Stimulated activated CD8-positive, alpha-beta memory T cell treated with anti-CD3 and anti-CD28 coated beads, Interleukin-2, amount 100 ng/mL, for 48 hours (primary cell): ENCODE measurements at places on chromosomes 11 and 22.

DNA sequence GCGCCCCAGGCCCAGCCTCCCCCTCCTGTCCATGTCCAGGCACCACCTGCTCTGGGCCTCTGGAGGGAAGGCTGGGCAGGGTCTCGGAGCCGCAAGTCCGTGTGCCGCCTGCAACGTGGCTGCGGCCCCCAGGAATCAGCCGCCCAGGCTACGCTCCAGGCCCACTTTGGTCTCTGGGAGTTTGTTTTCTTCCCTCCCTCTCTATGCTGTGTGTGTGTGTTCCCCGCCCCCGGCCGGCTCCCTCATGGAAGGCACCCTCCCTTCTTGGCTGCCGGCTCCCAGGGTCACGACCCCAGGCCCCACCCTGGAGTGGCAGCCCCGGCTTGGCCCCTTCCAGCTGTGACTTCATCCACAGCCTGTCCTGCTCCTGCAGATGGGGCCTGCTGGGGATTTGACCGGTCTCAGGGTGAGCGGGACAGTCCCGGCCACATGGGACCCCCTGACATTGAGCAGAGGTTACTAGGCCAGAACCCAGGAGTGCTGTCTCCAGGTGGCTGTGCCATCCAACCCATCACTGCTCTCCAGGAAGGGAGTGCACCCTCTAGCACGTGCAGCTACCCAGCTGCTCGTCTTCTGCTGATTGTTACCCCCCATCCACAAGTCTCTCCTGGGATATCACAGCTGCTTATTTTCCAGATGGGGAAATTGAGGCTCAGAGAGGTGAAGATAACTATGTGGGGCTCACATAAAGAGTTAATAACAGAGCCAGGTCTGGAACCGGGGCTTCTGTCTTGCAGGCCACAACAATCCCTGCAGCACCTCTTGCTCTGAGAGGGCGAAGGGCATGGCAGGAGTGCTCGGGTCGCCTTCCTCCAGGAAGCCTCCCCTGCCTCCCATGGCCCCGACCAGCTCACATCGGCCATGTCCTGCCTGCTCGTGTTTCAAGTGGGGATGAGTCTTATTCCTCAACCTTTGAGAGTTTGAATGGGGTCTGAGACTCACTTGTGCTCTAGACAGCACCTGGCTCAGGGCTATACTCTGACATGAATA, 2.8 kb upstream of the LIF start:
- no peak for DNase-seq

- DNase-seq: no peak
Observed at GRCh38 chr11:125463590-125464269, 32.3 kb downstream of the FEZ1 start.

GRCh38 chr11:7081441-7081840, 7.4 kb upstream of the RBMXL2 start:
- no peak for DNase-seq

GRCh38 chr11:32870676-32871075, 21.9 kb upstream of the QSER1 start:
- DNase-seq: peak; percentile 5

GRCh38 chr11:43649921-43650320, 30.6 kb upstream of the HSD17B12 start:
- no peak for DNase-seq

DNA sequence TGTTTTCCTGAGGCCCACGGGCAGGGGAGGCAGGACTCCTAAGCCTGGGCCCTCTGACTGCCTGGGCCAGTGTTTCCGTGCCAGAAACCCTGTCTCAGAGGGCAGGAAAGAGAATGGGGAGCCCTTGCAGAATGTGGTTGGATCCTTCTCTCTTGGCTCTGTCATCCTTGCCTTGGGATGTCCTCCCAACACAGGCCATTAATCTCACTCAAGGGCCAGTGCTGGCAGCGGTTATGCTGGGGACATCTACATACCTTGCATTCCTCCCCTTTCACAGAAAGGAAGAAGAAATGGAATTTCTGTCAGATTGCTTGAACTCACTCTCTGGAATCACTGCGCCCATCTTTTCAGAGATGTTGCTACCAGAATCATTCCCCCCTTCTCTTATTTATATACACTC, 296.9 kb downstream of the KIRREL3 start:
- no peak for DNase-seq

DNA sequence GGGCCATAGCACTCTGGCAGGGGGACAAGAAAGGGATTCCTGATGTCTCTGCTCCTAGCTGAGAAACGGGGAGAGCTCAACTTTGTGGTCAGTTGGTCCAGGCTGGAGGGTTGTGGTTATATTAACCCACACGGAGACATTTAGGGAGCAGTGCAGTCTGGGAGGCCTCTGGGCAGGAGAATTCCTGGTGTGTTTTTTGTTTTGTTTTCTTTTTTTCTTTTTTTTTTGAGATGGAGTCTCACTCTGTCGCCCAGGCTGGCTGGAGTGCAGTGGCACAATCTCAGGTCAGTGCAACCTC, 88.0 kb upstream of the SHISAL1 start:
- no peak for DNase-seq

DNA sequence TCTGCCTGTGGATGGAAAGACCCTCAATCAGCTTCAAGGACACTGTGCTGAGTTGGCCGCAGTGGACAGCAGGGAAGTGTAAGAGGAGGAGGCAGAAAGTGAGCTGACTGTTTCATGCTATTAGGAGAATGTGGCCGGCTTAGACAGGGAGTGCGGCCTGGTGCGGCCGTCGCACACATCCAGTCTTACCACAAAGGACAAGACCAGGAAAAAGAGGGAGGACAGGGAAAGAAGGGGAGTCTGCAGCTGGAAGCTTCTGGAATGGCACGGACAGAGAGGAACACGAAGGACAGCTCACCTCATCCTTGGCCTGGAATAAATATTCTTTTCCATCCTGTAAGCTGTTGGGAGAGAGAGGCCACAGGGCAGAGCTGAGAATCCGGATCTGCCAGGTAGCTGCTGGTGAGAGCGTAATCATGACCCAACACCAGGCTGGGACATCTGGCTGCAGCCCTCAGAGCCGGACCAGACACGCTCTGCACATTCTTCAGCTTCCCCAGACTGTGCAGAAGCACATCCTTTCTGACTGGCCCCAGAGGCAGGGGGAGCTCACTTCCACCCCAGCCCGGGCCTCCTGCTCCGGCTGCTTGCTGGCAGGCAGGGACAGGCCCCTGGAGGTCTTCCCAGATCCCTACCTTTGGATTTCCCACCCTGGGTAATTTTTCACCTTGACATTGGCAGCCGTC, 8.6 kb upstream of the RBM4B start:
- no peak for DNase-seq

DNA sequence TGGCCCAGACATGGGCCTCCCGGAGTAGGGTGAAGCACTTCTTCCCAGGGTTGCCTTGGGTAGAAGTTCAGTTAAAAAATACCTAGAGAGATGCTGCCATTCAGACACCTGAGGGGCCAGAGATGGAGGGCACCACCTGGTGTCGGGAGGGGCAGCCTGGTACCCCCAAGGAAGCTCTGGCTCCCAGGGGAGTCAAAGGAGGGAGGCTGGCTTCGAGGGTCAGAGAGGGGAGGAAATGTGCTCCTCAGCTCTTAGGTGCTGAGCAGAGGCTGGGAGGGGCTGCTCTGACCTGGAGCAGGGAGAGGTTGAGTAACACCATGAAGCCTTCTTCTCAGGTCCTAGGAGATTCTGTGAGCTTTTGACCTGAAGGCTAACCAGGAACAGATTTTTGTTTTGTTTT, 1.1 kb downstream of the USP35 start:
- DNase-seq: no peak

DNA sequence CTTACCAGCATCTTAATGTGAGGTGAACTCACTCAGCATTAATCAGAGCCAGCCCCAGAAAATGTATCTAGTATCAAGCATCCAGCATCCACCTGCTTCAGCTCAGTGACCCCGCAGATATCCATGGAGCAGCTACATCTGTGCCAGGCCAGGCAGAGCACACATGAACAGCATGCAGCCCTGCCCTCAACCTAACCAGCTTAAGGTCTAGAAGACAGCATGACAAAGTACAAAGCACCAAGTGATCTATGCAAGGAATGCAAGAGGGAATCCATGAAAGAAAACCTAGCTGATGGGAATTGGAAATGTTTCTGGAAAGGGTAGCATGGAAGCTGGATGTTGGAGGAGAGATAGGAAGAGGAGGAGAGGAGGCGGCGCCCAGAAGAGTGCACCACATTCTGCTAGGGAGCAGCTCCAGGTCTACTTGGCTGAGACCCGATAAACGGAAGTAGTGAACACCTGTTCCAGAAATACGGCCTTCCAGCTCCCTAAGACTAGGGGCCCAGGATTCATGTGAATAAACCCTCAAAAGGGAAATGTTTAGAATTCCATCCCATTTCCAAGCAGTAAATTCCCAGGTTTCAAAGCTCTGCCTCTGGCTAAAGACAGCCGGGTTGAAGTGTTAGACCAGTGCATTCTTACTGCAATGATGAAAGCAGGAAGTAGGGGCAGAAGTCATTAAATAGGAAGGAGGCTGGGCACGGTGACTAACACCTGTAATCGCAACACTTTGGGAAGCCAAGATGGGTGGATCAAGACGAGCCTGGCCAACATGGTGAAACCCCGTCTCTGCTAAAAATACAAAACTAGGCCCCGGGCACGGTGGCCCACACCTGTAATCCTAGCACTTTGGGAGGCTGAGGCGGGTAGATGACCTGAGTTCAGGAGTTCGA, 23.5 kb upstream of the L3MBTL2 start:
- no peak for DNase-seq

DNA sequence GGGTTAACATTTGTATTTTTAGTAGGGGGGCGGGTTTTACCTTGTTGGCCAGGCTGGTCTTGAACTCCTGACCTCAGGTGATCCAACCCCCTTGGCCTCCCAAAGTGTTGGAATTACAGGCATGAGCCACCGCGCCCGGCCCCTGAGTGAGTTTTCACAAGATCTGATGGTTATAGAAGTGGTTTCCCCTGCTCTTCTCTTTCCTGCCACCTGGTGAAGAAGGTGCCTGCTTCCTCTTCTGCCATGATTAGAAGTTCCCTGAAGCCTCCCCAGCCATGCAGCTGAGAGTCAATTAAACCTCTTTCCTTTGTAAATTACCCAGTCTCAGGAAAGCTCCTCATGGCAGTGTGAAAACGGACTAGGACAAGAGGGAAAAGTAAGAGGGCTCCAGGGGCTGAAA, 259.1 kb upstream of the PLET1 start:
- no peak for DNase-seq
